Stimulated activated CD4-positive, alpha-beta T cell treated with anti-CD3 and anti-CD28 coated beads, Interleukin-15, amount 100 ng/mL, for 1 hour (primary cell): ENCODE measurements at places on chromosomes 11 and 22.

DNA sequence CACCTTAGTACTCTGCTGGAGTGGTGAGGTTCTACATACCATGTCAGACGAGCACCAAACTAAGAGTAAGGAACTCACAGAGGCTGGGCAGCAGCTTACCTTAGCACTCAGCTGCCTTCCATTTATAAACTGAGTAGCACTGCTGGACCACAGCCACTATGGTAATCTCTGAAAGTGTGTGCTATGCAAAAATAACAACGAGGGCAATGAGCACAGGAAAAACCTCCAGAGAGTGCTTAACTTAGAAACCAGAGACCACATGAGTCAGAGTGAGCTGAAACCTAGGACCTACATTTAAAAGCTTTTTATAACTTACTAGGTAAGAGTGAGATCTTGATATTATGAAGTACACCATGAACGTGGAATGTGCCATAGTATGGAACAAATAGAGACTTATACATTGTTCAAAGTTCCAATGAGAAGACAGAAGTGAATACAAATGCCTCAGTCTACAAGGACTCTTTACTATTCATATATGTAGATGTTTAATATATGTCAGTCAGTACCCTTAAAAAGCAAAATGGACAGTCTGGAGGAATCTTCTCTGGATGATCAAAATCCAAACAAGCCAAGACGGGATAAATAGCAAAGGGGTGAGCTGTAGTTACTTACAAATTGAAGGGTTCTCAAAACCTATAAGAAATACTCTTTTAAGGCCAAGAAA is 17.2 kb upstream of the CD59 start:
- DNase-seq = no peak

DNA sequence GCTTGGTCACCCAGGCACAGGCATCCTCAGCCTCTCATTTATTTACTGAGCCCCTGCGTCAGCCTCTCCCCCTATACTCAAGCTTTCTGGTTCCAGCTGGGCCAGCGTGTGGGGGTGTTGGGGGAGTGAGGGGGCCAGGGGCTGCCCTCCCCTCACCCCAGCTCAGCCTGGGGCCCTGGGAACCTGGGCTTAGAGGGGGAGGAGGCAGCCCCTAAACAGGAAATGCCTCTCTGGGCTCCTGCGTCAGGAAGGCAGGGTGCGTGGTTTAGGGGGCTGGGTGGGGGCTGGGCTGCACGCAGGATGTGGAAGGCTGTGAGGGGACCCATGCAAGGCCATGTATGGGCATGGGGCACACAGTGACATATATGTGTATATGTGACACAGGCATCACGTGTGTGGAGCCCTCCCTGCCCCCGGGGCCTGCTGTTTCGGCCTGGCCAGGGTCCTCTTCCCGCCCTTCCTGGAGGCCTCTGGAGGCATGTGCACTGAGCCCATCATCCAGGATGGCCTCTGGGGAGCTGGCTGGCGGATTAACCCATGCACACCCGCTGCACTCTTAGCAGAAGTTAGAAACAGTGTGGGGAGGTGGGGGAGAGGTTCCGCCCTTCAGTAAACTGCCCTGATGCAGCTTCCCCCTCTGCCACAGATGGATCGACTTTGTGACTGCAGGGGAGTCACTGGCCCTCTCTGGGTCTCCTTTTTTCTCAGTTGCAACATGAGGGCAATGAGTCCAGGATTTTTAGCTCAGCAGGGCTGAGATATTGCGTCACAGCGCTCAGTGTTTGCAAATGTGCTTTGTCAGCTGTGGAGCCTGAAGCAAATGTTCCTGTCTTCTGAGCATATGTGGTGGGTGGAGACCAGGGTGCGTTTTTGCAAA is 1.1 kb upstream of the CD248 start:
- no peak for DNase-seq

DNA sequence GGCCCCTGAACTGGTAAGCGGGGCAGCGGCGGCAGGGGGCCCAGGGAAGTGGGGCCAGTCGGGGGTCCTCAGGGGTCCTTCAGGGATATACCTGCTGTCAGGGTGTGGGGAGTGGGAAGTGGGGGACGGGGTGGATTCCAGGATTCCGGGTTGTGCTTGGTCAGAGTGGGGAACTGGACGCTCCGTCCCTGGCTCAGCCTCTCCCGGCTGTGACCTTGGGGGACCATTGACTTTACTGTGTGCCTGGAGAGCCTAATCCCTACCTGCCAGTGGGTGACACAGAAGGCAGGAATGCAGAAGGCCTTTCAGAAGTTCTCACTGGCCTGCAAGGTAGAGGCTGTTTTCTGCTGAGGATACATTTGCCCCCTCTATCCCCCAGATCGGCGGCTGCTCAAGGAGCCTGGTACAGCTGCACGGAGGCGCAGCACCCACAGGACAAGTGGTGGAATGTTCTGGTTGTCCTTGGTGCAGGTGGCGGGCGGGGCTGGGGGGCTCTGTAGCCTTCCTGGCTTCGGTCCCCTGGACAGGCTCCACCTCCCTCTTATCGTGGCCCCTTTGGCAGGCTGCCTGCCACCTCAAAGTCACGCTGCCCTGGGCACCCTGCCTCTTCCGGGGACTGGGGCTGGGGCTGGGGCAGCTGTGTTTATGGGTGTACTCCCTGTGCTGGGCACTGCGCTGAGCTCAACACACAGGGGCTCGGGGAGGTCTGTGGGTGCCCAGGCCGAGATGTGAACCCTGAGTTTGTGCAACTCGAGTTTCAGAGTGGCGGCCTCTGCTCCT is 18.4 kb downstream of the KCNQ1 start:
- DNase-seq = no peak

GRCh38 chr11:25536289-25536688 is 795.6 kb upstream of the ANO3 start:
- DNase-seq = no peak

GRCh38 chr11:120695939-120696338 is 184.4 kb downstream of the GRIK4 start:
- DNase-seq = no peak

GRCh38 chr11:85620256-85620655 is 6.9 kb downstream of the DLG2 start:
- no peak for DNase-seq

DNA sequence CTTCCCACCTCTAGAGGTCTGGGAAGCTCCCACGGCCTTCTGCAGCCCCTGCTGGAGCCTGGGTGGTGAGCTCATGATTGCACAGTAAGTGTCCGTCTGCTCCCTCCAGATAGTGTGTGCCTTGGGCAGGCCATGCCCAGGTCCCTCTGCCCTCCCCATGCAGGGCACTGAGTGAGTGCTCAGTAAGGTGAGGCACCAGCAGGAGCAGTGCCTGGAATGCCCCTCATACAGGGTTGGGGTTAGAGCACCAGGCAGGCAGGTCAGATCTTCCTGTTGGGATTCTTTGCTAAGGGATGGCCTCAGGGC is 50.3 kb downstream of the NAT10 start:
- DNase-seq = no peak

GRCh38 chr22:26234296-26234695 is 65.0 kb downstream of the SEZ6L start:
- DNase-seq = no peak

DNA sequence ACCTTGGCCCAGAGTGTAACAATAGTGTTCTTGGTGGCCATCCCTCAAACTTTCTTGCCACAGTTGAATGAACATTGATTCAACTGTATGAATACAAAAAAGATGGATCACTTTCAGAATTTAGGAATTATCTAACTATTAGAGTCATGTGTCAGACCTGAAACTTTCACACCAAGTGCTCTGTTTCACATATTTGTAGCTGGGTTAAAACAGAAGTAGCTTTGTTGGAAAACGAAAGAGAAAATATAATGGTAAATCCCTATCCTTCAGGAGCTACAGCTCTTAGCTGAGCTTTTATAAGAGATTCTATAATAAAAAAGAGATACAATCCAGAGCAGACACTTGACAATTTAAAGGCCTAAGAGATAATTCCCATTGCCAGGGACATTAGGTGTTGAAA is 719.3 kb downstream of the JRKL start:
- DNase-seq = no peak

- no peak for DNase-seq
Observed at GRCh38 chr22:34064696-34065095, 144.4 kb upstream of the LARGE1 start.

DNA sequence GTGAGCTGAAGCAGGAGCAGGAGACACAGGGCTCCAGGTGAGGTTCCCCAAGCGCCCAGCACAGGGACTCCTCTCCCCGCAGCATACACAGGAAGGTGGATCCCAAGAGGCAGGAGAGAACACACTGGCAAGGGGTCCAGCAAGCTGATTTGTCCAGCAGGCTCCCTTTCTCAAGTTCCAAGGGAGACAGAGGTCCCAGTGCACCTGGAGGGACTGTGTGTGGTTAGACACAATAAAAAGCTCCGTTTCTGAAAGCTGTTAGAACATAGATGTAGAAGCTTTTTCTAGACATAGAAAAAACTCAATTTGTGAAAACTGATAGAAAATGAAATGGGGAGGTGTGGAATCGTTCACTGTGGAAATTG is 1.8 kb downstream of the CALCB start:
- DNase-seq = no peak

DNA sequence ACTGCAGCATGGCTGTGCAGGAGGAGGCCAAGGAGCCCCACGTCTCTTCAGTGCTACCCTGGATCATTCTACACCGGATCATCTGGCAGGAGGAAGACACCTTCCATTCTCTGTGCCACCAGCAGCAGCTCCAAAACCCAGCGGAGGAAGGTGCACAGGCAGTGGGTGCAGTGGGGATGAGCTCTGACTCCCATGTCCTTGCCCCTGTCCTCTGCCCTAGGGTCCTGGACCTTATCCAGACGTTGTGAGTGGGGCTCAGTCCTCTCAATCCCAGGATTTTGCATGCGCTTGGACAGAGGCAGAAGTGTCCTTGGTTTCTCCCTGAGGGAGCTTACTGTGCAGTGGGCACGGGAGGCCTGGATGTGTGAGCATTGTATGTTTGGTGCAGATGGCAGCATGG is 61.3 kb downstream of the CABIN1 start:
- DNase-seq = no peak

- no peak for DNase-seq
Observed at GRCh38 chr11:105719073-105719822, 109.4 kb downstream of the GRIA4 start.

GRCh38 chr11:9625728-9626127 is 38.1 kb upstream of the SWAP70 start:
- DNase-seq = no peak

DNA sequence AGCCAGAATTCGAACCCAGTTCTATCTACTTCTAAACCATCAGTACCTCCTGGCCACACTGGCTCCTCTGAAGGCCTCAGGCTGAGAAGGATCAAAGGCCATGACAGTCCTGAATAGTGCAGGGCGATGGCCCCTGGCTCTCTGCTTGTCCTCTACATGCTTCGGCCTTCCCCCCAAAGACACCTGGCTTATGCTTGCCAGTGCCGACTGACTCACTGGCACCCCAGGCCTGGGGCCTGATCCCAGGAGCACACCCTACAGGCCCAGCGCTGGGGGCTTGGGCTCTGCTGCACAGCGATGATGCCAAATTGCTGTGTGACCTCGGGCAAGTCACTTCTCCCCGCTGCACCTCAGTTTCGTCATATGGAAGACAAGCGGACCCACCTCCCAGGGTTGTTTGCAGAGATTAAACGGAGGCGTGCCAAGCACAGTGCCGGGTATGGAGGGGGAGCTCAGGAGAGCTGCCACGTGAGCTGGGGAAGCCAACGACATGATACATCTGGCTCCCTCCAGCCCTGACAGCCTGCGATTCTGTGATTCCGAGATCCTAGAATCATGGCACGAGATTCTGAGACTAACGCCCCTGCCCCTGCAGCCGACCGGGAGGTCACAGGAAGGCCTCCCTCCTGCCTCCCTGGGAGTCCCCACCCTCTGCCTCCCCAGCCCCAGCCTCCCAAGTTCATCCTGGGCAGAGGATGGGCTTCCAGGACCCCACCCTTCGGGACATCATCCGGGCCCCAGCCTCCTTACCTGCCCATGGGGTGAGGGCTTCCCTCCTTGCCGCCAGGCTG is 1.0 kb downstream of the SSTR3 start:
- no peak for DNase-seq

DNA sequence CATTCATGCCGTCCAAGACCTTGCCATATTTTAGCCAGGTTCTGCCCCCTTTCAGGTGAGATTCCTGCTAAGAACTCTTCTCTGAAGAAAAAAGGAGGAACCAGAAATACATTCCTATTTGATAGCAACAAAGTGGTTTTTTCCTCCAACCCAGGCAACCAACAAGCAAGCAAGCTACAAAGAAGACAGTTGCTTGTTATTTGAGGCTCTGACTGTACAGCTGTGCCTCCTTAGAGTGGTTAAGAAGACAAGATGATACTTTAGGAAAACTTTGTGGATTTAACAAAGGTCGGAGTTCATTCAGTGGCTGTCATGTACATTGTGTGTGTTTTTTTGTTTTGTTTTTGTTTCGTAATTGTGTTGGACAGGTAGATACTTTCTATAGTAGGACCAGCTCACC is 21.7 kb downstream of the TEAD1 start:
- no peak for DNase-seq

- no peak for DNase-seq
Observed at GRCh38 chr11:60859616-60860250, 4.0 kb upstream of the PTGDR2 start.

DNA sequence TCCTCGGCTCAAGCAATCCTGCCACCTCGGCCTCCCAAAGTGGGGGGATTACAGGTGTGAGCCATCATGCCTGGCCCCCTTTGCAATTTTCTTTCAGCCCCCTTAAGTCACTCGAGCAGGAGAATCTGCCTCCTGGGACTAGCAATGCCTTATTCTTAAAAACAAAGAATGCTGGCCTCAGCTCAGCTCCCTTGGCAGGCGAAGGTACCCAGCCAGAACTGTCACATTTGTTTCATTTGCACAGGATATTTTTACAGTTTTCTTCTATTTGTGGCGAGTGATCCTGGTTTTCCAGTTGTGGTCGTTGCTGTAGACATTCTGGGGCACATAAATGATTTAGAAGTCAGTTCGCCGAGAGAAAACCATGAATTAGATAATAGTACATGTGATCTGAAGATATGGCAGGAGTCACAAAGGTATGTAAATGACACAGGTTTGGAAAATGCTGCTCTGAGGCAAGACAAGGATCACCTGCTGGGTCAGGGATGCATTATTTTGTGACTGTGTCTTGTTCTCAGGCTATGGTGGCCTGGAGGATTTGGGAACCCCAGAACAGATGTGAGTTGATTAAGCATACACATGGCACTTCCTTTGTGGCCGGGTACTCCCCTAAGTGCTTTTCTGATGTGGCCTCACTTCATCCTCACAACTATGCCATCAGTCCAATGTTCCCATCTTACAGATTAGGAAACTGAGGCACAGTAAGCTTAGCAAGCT is 51.2 kb upstream of the SLC22A12 start:
- no peak for DNase-seq

DNA sequence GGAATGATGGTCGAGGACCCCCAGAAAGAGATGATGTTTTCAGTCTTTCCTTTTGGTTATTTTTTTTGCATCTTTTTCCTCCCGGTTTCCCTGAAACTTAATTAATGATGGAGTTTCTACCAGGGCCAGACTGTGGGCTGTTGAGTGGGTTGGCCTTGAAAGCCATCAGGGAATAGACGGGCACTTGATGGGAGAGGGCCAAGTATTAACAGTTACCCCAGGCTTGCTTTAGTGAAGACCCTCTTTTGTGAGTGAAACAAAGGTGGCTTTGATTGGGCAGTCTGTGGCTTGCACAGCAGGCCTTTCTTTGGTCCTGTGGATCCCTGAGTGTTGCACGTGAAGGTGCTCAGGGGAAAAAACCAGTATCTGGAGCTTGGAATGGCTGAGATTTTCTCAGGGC is 56.9 kb downstream of the AMOTL1 start:
- DNase-seq = no peak

GRCh38 chr22:23220485-23221350 is 40.4 kb downstream of the BCR start:
- DNase-seq = no peak
